Effector memory CD4-positive, alpha-beta T cell (primary cell): ENCODE measurements at places on chromosomes 3 and 15.

DNA sequence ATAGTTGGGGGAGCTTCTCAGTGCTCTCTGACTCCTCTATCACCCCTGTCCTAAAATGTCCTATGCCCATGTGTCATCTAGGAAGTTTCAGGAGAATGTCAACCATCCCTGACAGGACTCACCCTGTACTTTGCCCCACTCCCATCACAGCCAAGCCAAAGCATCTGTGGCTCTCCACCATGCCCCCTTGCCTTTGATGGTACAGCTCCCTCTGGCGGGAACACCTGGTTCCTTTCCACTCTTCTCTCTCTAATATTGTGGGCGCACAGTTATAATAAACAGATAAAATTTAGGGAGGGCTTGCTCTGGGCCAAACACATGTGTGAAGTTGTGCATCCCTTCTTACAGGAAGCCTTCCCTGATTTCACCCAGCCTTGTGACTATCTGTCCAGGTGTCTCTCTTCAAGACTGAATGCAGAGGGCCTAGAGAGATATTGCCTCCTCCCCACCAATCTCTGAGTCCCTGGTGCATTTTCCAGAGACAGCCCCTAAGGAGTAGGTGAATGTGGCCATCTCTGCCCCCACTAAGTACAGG is 62.8 kb downstream of the ISG20 start:
- no peak for DNase-seq

DNA sequence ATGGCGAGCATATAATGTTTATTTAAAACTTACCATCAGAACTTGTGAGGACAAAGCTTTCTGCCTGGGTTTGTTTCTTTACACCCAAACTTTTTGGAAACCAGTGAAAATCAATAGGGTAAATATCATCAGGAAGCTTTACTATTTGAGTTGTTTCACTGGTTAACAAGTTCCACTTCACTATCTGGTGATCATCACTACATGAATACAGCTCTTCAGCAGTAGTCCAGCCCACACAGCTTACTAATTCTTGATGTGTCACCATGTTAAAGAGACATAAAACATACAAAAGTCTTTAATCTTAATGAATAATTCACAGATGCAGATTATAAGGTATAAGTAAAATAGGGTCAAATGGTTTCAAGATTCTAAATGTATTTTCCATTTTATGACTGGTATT is 17.6 kb downstream of the IFT80 start:
- no peak for DNase-seq

- no peak for DNase-seq
Observed at GRCh38 chr3:183824761-183825455, 469 bp downstream of the MAP6D1 start.

DNA sequence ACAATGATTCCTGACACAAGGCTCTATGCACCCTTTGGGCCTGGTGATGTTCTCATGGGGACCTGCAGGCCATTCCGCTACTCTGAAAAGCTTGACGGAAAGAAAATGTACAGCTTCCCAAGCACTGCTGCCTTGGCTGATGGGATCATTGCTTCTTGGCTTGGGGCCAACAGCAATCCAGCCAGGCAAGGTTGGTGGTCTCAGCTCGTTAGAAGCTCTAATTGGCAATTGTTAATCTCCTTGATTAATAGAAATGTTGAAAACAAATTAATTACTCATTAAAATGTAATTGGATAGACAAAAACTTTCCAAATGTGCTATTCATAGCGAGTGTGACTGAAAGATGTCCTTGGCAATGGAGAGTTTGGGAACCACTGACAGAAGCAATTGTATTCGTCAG is 16.3 kb upstream of the MYZAP start:
- no peak for DNase-seq

GRCh38 chr3:167742338-167742737 is 6.8 kb downstream of the SERPINI1 start:
- no peak for DNase-seq

- DNase-seq, result no peak
Observed at GRCh38 chr3:181753391-181753790, 41.7 kb downstream of the SOX2 start.

DNA sequence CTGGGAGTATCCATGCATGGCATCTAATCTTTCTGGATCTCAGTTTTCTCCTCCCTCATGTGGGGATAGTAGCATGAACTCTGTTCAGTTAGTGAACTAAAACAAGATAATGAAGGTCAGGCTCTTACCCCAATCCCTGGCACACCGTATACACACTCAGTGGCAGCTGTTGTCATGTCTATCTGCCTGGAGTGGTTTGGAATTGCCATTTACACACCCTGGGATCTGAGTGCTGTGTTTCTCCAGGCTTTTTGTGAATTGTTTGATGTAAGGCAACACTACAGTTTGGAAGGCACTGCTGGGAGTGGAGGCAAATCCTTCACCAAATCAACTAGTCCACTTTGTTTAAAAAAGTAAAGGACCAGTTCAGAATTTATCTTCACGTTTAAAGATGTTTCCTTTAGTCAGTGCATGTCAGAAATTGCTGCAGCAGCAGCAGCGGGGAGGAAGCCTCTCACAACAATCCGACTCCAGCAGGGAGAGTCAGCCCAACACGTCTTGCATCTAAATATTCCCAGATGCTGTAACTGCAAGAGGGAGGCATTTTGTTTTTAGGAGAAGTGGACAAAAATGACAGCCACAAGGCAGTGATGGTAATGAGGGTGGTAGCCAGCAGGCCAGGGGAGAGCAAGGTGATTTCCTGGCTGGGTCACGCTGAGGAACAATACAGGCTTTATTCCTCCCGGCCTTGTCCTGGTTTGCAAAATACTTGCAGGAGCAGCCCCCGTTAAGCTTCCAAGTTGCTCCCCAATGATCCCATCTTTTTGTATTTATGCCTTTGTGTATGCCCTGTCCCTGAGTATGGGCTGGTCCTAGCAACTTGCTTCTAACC is 128.5 kb upstream of the LRIG1 start:
- DNase-seq, result no peak

GRCh38 chr15:92473756-92474155 is 80.1 kb downstream of the ST8SIA2 start:
- no peak for DNase-seq

- no peak for DNase-seq
Observed at GRCh38 chr3:52502001-52502400, 6.9 kb downstream of the STAB1 start.

DNA sequence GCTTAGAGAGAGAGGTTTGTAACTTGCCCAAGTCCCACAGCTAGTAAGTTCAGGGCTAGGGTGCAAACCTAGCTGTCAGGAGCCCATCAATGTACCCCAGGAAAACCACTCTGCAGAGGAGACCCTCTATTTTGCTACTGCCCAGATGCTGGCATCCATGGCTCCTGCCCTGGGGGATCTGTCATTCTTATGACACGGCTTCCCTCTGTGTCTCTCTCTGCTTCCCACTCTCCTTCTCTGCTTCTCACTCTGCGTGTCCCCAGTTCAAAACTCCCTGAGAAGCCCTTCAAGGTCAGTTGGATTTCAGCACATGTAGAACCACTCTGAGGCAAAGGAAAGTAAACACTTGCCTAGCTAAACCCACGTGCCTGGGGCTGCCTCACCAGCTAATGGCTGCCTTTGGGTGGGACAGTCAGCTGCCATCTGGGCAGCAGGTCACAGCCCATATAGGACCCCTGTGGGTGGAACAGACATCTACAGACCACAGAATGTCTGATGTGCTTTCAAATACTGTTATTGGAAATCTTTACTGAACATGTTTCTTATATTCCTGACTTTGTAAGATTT is 29.4 kb upstream of the SLCO2A1 start:
- DNase-seq, result no peak

GRCh38 chr15:98003996-98004395 is 43.5 kb downstream of the ARRDC4 start:
- no peak for DNase-seq

DNA sequence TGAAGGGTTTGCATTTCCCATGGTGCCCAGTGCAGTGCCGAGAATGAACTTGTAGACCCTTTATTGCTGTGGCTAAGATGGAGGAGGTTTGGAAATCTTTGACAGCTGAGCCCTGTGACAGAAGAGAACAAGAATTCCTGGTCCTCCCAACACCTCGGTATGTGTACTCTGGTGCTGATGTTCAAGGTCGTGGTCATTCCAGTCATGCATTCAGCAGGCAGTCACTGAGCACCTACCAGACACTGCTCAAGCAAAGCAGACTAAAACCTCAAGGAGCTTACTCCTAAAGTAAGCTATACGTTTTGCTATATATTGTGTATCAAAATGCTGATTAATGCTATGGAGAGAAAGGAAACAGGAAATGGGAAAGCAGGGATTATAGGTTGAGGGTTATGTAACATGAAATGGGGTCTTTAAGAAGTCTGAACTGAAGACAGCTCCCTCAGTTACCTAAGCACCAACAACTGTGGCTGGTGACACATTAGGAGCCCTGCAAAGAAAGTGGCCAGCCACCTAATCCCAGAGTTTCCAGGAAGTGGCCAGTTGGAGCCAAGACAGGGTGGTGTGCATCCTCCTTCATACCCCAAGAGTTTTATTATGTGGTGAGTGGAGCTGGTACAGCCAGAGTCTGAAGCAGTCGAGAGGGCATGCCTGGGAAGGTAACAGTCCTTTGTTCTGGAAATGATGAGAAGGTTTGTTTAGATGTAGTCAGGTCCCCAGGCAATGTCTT is 65.0 kb downstream of the CCNL1 start:
- DNase-seq, result no peak

GRCh38 chr15:90818251-90819210 is 49.9 kb upstream of the FURIN start:
- no peak for DNase-seq

- no peak for DNase-seq
Observed at GRCh38 chr3:159879146-159879545, 109.5 kb upstream of the IL12A start.

- DNase-seq, result no peak
Observed at GRCh38 chr3:12451960-12452359, 32.3 kb upstream of the TSEN2 start.

- no peak for DNase-seq
Observed at GRCh38 chr3:5330152-5330810, 142.8 kb downstream of the EDEM1 start.

- DNase-seq, result no peak
Observed at GRCh38 chr3:149767720-149768119, 15.4 kb upstream of the COMMD2 start.
